ENCODE measurements at places on chromosomes 6 and 20. TPM values are rescaled to one million over a fixed set of nuclear protein-coding genes. Genes with fewer than 3 reads are reported as not detected.
A peak's percentile ranks its signal among the peaks of the same experiment; 100 is the strongest.

CLVS2 gene
- not detected for total RNA-seq

TGM2 gene
- total RNA-seq, result 0.15 TPM

SNX14 gene
- 153 TPM for total RNA-seq

ERGIC3 gene
- total RNA-seq, result 242 TPM

C20orf96 gene
- 1.8 TPM for total RNA-seq

ALDH8A1 gene
- 0.47 TPM for total RNA-seq

DNA sequence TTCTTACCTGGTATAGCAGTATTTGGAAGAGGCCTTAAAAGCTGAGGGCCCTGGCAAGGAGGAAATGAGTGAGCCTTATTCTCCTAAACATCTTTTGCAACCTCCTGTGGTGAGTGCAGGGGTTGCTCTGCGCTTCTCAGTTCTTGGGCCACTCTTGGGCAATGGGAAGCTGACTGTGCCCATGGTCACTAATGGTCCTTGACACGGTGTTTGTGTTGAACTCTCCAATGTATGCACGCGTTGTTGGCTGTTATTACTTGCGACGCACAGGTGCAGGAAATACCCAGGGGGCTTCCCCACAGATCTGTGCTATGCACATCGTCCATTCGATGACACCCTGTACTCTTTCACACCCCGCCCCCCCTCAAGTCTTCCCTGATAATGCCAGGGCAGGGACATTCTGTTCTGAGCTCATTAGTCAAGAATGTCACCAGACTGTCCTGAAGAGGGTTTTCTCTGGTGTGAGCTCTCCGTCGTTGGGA lies 79.7 kb downstream of the EDN1 start:
- no peaks in the 10 kb centered on the region for H3K4me1 ChIP-seq
- no peaks in the 10 kb centered on the region for H3K36me3 ChIP-seq
- no peak overlapping the region for H3K27ac ChIP-seq
- no peaks in the 10 kb centered on the region for H3K27me3 ChIP-seq
- no peak for DNase-seq

- peaks cover 2% of the 10 kb centered on the region for H3K27me3 ChIP-seq
- no peak overlapping the region for H3K4me3 ChIP-seq
Observed at GRCh38 chr20:56922497-56922896, 293.4 kb downstream of the TFAP2C start.

DNA sequence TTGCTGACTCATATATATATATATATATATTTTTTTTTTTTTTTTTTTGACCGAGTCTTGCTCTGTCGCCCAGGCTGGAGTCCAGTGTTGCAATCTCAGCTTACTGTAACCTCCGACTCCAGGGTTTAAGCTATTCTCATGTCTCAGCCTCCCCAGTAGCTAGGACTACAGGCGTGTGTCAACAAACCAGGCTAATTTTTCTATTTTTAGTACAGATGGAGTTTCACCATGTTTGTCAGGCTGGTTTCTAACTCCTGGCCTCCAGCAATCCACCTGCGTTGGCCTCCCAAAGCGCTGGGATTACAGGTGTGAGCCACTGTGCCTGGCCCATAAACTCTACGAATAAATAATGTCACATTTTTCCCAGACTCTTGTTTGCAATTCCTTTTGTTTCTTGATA lies 4.8 kb downstream of the LRP11 start:
- H3K27ac ChIP-seq, result no peak overlapping the region
- H3K4me3 ChIP-seq, result no peak overlapping the region
- no peak for DNase-seq
- H3K27me3 ChIP-seq, result no peaks in the 10 kb centered on the region

DNA sequence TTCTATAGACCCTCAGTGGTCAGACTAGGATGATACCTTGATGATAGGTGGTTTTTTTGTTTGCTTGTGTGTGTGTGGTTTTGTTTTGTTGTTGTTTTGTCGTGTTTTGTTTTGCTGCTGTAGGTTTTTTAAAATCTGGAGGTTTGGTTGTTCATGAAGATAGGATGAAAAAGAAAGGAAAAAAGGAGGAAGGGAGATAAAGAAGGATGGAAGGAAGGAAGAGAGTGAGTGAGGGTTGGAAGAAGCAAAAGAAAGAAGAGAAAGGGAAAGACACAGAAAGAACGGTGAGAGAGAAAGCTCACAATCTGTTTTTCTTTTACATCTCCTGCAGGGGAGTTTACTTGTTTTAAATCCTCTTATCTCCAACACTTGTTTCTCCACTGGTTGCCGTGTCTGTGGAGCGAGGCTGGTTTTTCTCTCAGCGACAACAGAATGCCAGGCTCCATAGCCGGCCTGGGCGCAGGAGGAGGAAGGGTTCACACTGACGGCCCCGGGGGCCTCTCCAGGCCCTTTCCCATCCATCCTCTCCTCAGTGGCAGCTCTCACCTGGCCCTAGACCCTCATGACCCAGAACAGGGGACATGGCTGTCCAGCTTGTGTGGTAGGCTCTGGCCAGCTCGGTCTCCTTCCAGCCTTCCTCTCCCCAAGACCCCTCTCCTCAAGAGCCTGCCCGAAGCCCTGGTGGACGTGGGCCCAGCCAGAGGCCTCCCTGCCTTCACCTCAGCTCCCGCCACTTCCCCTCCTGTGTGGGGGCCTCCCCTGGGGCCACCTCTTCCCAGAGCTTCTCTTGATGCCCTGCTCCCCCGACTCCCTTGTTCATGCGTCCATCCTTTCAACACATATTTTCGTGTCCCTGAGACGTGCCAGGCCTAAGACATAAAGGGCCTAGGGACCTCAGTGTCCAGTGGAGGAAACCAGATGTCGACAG lies 168.4 kb downstream of the VEGFA start:
- no peaks in the 10 kb centered on the region for H3K27me3 ChIP-seq
- no peak for DNase-seq
- no peak overlapping the region for H3K4me3 ChIP-seq

GRCh38 chr6:39855356-39855995 lies 63.3 kb downstream of the DAAM2 start:
- no peaks in the 10 kb centered on the region for H3K36me3 ChIP-seq
- no peak overlapping the region for H3K4me3 ChIP-seq
- no peaks in the 10 kb centered on the region for H3K27me3 ChIP-seq
- no peak overlapping the region for H3K27ac ChIP-seq
- DNase-seq, result no peak
- no peaks in the 10 kb centered on the region for H3K4me1 ChIP-seq

DNA sequence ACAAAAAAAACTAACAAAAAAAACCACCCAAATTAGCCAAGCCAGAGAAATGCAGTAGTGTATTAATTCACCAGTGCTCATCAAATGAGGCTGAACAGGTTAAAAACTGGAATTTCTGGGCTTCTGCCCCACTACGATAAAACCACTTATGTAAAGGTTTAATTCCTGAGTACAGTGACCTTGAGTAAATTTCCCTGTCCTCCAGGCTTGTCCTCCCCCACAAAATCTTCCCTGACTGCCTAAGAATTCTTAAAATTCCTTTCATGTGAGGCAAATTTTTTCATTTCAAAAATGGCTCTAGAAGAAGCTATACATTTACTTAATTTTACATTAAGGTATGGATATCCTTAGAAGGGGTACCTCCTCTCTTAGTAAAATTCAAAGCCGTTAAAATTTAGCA lies 80.1 kb upstream of the ID4 start:
- no peak overlapping the region for H3K27ac ChIP-seq
- no peaks in the 10 kb centered on the region for H3K36me3 ChIP-seq
- H3K4me3 ChIP-seq, result no peak overlapping the region
- no peaks in the 10 kb centered on the region for H3K4me1 ChIP-seq

DNA sequence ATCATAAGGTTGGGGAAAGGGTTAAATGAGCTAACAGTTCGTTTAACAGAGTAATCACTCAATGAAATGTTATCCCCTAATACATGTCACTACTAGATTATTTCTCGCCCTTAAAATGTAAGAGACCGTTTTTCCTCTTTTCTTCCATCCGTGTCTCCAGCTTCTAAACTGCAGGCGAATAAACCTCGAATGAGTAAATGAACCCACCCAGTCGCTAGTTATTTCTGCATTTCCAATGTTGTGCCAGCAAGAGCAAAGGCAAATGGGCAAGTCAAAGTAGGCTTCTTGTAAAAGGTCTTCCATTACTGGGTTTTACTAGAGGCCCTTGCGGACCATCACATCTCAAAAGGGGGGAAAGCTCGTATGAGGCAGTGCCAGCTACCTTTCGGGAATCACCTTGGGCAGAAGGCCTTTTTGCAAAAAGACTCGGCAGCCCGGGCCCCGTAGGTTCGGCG lies 400 bp upstream of the SMAP1 start:
- H3K27ac ChIP-seq, result no peak overlapping the region
- no peak for DNase-seq
- no peaks in the 10 kb centered on the region for H3K27me3 ChIP-seq
- H3K4me1 ChIP-seq, result peaks cover 20% of the 10 kb centered on the region

GRCh38 chr6:161748535-161749416 lies 474.9 kb upstream of the AGPAT4 start:
- no peak overlapping the region for H3K27ac ChIP-seq
- H3K4me1 ChIP-seq, result no peaks in the 10 kb centered on the region
- peak; percentile 73 for DNase-seq
- H3K27me3 ChIP-seq, result no peaks in the 10 kb centered on the region
- no peak overlapping the region for H3K4me3 ChIP-seq

DNA sequence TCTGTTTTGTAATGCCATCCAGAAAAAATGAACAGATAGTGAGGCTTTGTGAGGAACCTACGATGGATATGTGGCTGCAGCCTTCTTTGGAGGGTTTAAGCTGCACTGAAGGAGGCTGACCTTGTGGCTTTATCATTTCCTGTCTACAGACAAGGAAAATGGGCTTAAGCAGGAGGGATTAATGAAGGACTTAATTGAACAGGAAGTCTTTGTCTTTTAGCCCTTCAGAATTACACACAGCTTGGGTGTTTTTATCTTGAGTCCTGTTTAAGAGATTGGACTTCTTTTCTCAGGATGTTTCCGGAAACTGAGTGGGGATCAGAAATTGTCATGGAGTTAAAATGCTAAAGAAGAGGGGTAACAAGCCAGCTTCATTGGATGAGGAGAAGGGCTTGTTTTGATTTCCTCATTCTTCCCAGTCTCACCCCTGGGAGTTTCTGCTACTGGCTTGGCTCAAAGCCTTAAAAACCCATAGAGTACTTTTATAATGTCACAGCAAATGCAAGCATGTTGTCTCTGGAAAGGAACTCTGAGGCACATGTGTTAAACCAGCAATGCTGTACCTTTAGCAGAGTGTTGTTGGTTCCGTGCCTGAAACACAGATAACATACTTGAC lies 193.6 kb downstream of the JARID2 start:
- H3K27me3 ChIP-seq, result no peaks in the 10 kb centered on the region
- H3K4me3 ChIP-seq, result no peak overlapping the region
- H3K27ac ChIP-seq, result no peak overlapping the region
- no peak for DNase-seq
- peaks cover 7% of the 10 kb centered on the region for H3K4me1 ChIP-seq

Measured in Karpas-422 (cell line).